ENCODE measurements at places on chromosomes 6 and 20. TPM values are rescaled to one million over a fixed set of nuclear protein-coding genes. Genes with fewer than 3 reads are reported as not detected.

Gene SAPCD1
- 1.2 TPM for total RNA-seq

Gene EDN3
- not detected for total RNA-seq

Gene UCKL1
- total RNA-seq = 15.7 TPM

Gene PRND
- 0.30 TPM for total RNA-seq

Gene MUCL3
- not detected for total RNA-seq

Data from smooth muscle cell of the umbilical artery (primary cell).